ENCODE measurements at places on chromosomes 16 and 17.

- no peak for DNase-seq
Observed at GRCh38 chr16:4869147-4869805, 22.0 kb downstream of the UBN1 start.

DNA sequence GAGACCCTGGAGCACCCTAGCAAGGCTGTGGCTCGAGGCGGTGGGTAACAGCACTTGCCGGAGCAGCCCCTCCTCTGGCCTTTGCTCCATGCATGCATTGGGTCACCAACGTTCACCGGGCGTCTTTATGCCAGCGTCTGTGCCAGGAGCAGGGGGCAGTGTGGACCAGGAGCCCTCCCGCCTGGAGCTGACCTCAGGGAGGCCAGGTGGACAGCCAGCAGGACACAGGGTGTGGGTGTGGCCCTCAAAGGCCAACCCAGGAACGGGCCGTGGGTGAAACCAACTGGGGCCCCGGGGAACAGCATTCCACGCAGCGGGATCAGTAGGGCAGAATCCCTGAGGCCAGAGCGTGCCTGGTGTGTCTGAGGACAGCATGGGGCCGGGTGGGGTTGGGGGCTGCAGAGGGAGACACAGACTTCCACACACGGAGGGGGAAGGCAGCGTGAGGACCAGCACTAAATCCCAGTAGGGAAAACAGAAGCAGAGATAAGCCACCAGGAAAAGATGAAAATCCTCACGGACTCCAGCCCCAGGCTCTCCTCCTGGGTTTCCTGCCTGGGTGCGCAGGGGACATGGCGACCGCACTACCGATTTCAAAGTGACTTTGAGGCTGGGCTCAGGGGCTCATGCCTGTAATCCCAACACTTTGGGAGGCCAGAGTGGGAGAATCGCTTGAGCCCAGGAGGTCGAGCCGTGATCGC is 2.9 kb upstream of the CD7 start:
- DNase-seq, result no peak

- no peak for DNase-seq
Observed at GRCh38 chr16:64982581-64982980, 139.3 kb downstream of the CDH11 start.

DNA sequence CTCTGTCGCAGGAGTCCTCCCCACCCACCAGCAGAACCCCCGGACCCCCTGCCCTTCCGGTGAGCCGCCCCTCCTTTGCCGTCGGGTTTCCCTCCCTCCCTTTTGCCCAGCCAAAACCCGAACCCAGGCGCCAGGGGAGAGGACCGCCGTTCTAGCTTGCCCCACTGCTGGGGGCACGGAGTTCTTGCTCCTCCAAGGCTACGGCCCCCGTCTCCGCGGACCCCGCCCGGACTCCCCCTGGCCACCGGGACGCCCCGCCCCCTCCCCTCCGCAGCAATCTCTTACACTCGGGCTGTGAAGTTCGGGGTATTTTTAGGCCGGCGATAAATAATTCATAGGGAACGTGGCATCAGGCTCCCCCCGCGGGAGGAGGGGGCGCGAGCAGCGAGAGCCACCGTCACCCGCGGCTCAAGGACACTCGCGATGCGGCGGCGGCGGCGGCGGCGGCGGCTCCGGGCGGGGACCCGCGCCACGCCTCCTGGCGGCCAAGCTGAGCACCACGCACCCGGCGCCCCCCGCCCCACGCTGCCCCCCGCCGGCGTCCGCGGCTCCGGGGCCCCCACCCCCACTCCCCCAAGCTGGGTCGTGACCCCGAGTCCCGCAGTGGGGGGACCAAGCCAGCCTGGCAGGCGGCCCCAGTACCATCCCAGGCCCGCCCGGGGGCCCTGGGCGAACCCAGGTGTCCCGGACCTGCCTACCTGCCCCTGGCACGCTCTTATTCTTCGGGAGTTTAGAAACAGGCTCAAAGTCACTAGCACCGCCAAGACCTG is at the start of gene GRIN2C:
TSS of gene GRIN2C (minus strand) at position 427 of the 770 bp plus-strand sequence. CDS start 4,793 bp downstream, outside the sequence.
- DNase-seq, result no peak

GRCh38 chr17:67863624-67864247 is 38.4 kb downstream of the BPTF start:
- no peak for DNase-seq
